Stimulated activated CD4-positive, alpha-beta T cell treated with anti-CD3 and anti-CD28 coated beads, Interleukin-1b, Interleukin-23, amount 100 ng/mL, for 1 hour (primary cell): ENCODE measurements at places on chromosomes 6 and 20.

DNA sequence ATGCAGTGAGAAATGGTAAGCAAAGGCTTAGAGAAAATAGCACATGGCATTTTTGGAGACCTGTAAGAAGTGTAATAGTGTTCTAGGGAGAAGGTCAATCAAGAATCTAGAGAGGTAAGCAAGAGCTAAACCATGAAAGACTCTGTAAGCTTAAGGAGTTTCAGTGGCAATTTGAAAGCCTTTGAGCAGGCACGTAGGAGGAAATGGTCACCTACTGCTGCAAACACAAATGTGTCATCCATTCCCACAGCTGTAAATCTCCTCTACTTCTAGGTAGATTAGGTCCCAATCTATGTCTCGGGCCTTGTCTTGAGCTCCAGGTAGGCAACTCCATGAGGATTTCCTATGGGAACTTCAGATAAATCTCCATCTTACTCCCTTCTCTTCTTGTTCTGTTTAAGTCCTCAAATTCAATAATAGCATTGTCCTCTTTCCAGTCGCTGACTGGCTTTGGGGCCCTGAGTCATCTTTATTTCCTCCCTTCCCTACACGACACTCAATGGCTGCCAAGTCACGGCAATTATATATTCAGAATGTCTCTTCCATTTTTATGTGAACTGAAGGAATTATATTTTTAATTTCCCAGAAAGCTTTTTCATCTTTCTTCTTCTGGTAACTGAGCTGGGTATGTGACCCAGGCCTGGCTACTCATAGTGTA lies 24.2 kb upstream of the PAQR8 start:
- no peak for DNase-seq

GRCh38 chr6:167227984-167228383 lies 63.1 kb upstream of the UNC93A start:
- no peak for DNase-seq

DNA sequence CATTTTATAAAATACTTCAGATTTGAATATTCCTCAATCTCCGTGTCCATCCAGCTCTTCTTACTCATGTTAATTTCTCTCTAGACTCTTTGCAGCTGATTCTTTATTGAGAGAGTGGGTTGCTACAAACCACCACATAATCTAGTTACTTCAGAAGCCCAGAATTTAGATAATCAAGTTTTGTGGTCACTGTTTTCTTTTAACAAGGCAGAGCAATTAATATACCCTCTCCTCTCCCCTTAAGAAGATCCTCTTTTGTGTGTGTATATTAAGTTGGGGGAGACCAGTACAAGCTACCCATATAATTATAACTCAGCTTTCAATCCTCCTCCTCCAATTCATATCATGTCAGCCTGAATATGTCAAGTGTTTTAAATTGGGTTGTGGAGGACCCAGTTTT lies 95.1 kb downstream of the IRAK1BP1 start:
- no peak for DNase-seq

DNA sequence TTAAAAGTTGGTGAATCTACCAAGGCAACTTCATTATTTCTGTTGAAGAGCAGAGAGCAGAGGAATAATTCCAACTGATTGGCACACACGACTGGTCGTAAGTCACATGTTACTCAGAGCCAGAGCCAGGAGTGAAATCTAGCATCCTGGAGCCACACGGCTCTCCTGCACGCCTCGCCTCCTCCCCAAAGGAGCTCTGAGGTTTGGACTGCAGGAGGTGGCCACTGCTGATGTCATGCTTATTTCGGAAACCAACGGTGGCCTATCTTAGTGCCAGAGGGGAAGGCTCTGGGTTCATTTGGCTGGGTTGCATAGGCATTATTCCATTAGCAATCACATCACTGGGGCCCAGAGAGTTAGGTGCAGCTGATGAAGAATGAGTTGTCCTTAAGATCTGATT lies 123.5 kb upstream of the RALGAPA2 start:
- DNase-seq: no peak

- DNase-seq: no peak
These were observed 41.2 kb downstream of the THBS2 start for GRCh38 chr6:169212436-169212835.

GRCh38 chr6:100456141-100456907 lies 8.4 kb downstream of the SIM1 start:
- DNase-seq: no peak

DNA sequence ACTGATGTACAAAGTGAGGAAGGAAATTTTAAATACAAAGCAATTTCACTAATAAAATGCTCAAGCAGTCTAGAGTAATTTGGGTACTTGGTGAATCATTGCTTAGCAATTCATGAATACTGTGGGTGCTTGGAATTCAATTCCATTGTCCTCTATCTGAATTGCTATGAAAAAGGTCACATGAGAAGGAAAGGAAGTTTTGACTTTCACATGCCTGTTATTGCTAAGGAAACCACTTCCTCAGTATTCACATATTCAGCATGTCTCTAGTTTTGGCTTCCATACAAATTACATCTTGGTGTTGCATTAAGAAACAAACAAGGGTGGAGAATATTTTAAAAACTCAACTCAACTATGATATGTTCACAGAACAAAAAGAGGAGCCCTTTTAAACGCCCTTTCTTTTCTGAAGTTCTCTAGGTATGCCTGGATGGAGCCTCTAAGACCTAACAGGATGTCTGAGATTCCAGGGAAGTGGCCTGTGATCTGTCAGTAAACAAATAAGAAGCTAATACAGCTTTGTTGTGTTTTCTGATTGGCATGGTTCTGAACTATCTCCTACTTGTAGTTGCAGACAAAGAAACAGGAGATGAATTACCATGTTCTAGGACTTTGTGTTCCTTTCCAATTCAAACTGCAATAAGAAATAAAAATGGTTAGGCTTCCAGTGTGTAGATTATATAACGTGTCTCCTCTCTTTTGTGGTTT lies 190.4 kb downstream of the OGFRL1 start:
- no peak for DNase-seq

DNA sequence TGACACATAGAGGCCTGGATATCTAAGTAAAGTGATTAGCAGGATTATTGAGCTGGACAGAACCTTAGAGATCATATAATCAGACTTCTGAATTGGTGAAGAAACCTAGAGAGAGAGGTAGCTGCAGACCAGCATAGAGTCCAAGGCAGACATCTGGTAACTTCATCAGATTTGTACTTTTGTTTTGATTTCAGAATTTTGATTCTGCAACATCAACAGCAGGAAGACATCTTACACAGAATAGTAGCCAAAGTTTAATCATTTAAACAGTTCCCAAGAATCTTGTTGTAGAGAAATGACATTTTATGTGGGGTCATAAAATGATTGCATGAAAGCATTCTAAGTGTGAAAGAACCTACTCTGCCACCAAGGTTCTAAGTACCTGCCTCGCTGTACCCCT lies 39.4 kb downstream of the RPRD1B start:
- no peak for DNase-seq

- DNase-seq: no peak
These were observed 67.5 kb downstream of the MTHFD1L start for GRCh38 chr6:150932996-150933395.

DNA sequence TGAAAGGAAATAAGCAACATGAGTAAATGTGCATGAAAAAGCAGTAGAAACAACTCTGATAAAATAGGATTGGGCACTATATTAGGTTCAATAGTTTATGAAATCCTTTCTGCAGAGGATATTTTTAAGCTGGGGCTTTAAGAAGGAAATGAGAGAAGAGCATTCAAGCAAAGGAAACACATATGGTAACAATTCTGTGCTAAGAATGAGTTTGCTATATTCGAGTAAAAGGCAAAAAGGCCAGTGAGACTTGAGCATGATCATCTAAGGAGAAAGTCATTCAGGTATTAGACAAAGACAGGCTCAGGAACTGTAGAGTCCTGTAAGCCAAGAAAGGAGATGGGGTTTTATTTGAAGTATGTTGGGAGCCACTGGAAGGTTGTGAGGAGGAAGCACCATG lies 387.1 kb upstream of the FLRT3 start:
- no peak for DNase-seq

- DNase-seq: no peak
These were observed 329.2 kb downstream of the DHX35 start for GRCh38 chr20:39291301-39291700.

DNA sequence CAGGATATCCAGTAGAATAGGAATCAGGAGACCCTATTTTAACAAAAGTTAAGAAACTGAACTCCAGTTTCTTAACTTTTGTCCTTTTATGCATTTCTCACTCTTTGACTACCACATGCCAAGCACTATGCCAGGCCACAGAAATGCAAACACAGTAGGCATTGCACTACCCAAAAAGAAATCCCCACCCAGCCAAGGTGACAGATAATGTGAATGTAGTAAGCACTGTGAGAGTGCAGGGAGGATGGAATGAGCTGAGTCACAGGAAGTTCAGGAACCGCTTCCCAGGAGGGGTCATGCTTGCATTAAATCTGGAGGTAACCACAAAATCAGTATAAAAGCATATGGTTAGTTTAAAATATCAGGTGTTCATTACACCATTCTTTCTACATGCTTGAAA lies 20.1 kb upstream of the FAM83C start:
- DNase-seq: no peak

GRCh38 chr6:16103722-16104121 lies 25.2 kb upstream of the MYLIP start:
- no peak for DNase-seq

DNA sequence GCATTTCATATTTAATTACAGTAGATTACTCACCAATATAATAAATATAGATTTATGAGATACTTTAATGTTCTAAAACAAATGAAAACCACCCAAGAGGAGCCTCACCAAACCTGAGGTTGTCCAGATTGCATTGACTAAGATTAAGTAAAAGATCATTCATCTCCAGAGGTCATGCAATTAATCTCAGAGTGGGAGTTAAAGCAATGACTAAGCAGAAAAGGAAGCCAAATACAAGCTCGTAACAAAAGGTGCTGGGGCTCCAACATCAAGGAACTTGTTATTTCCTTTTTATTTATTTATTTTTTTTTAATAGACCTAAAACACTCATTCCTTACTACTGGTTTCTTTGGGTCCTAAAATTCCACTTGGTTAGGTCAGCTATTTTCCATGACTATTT lies 57.7 kb downstream of the RSPO3 start:
- no peak for DNase-seq

DNA sequence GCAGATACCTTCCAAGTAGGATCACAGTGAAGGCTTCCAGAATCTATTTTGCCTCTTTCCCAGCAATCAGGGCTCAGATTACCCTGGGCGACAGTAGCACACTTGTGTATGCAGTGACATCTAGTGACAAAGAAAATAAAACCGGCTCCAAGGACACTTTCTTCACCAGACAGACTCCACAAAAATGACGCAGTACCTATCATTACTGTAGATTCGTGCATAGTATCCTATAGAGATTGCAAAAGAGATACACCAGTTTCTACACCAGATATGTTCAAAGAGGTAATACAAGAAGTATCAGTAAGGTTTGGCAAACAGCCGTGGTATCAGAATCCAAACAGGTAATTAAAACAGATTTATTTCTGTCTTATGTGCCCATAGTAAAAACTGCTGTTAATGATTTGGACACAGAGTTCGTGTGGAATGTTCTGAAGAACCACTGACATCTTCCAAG lies 600.4 kb upstream of the JAG1 start:
- no peak for DNase-seq

DNA sequence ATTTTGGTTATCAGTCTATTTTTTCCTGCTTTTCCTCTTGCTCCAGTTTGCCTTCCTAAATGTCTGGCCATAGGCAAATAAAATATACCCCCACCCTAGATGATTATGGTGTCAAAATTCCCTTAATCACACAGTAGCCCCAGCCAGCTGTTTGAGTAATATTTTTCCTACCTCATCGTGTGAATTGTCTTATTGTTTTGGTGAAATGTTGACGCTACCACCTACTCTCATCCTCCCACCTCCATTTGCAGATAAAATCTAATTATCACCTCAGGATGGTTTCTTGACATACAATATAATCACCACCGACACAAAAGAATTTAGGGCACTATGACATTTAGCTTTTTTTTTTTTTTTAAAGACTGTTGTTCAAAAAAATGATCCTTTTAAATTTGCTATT lies 44.1 kb upstream of the FUCA2 start:
- no peak for DNase-seq

- no peak for DNase-seq
These were observed 96.0 kb downstream of the SOBP start for GRCh38 chr6:107585815-107586435.

- no peak for DNase-seq
These were observed 32.8 kb upstream of the TFAP2B start for GRCh38 chr6:50785921-50786320.

DNA sequence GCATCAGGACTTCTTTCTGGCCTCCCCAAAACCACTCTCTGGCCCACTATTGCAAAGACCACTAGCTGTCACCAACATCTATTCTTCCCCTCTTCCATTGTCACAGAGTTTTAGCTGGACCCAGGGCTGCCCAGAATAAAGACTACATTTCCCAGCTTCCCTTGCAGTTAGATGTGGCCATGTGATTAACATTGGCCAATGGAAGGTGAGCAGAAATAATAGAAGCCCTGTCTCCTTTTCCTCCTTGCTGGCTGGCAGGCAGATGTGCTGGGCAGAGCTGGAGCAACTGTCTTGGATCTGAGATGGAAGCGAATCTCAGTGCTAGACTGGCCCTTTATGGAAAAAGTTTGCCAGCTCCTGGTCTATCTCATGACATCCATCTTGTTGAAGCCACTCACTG lies 97.0 kb downstream of the KCNB1 start:
- no peak for DNase-seq

DNA sequence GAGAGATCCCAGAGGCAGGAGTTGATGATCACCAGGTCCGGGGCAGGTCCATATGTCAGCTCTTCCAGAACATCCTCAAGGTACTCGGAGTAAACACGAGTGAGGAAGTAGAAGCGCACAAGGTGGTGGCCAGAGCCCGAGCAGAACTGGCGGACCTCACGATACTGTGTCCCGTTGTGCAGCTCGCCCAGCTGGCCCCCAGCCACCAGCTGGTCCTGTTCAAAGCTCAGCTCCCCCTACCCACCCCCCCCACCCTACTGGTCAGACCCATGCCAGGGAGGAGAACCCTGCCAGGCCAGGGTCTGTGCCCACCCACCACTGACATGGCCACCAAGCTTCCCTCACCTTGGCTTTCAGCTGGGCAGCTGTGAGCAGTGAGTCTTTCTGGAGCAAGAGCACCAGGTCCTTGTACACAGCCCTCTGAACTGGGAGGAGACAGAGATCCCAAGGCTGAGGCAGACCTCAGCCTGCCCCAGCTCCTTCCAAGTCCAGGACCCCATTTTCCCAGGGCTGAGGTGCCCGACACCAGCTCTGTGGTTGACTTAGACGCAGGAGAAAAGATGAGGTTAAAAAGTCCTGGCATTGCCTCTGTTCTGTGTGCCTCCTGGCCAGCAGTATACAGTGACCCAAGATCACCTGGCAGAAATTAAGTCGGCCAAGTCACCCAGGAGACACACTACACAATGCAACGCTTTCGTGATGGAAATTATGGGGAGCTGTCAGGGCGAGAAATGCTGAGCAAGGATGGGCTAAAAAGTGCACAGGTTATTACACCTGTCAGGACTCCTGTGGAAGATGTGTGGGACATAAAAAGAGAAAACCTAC lies 1.4 kb downstream of the PCED1A start:
- no peak for DNase-seq

- DNase-seq: no peak
These were observed 337.2 kb downstream of the HACE1 start for GRCh38 chr6:104522533-104522932.

- no peak for DNase-seq
These were observed 744 bp downstream of the RIOK1 start for GRCh38 chr6:7390226-7390878.
